ENCODE measurements at places on chromosomes 5 and 9. TPM values are rescaled to one million over a fixed set of nuclear protein-coding genes. Genes with fewer than 3 reads are reported as not detected.

Gene IL5
- not detected for polyA plus RNA-seq

Gene GADD45G
- 9.8 TPM for polyA plus RNA-seq

Gene CLIC3
- polyA plus RNA-seq = not detected

Gene SLC22A4
- polyA plus RNA-seq = 3.6 TPM

Gene MRRF
- 25.8 TPM for polyA plus RNA-seq

Gene GABRA1
- not detected for polyA plus RNA-seq

DNA sequence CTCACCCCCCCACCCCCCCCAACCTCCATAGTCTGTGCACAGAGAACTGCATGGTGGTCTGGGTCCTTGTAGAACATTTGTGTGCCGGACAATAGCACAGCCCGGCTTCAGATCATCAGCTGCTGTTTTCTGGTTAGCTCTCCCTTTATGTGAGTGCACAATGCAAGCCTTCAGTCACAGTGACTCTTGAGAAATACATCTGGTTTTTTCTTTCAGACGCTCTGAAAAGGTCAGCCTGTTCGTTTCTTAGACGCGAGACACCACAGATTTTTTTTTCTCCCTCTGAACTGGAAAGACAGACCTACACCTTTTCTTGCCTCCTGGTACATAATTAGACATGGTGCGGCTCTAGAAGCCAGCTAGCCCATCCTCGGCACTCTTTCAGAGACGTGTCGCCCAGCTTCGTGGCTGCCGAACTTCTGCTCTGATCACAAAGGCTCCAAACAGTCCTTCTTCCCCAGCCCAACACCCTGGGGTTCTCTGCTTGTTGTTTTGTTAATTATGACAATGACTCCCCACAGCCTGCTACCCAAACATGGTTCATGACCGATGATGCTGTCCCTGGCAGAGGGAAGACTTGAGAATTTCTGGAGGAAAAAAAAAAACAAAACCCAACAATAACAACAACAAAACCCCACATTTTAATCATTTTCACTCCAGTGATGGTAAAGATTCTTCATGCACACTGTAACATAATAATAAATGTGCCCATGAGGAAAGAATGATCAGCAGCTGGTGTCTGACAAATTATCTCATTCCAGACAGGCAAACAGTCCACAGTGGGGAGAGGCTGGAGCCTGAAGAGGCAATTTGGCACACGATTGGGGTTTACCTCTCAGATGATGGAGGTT, 241.4 kb upstream of the ZNF462 start:
- peak; percentile 11 for DNase-seq

- DNase-seq = no peak
Observed at GRCh38 chr5:159207222-159207685, 2.1 kb downstream of the RNF145 start.

DNA sequence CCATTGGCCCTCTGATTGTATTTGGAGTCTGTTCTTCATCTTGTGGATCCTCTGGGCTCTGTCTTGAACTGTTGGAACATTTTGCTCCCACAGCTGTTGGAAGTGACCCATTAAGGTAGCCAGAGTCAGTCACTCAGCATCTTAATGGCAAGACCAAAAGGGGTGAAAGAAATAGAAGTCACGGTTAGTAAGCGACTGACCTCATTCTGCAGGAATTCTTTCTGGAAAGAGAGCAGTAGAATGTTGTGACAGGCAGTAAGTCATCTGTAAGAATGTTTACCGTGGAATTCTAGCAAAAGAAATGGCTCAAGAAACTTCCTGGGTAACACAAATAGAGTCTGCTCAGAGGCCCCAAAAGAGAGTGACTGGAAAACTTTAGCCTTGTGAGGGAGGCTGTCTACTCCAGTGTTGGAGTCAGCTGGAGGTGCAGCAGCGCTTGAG, 28.6 kb upstream of the TNC start:
- peak; percentile 65 for DNase-seq

- DNase-seq = no peak
Observed at GRCh38 chr5:56851258-56851941, 36.1 kb downstream of the MAP3K1 start.

GRCh38 chr9:128921881-128922763, 1.3 kb downstream of the PHYHD1 start:
- peak; percentile 78 for DNase-seq

- peak; percentile 37 for DNase-seq
Observed at GRCh38 chr5:110251366-110251765, 475.1 kb downstream of the TMEM232 start.

DNA sequence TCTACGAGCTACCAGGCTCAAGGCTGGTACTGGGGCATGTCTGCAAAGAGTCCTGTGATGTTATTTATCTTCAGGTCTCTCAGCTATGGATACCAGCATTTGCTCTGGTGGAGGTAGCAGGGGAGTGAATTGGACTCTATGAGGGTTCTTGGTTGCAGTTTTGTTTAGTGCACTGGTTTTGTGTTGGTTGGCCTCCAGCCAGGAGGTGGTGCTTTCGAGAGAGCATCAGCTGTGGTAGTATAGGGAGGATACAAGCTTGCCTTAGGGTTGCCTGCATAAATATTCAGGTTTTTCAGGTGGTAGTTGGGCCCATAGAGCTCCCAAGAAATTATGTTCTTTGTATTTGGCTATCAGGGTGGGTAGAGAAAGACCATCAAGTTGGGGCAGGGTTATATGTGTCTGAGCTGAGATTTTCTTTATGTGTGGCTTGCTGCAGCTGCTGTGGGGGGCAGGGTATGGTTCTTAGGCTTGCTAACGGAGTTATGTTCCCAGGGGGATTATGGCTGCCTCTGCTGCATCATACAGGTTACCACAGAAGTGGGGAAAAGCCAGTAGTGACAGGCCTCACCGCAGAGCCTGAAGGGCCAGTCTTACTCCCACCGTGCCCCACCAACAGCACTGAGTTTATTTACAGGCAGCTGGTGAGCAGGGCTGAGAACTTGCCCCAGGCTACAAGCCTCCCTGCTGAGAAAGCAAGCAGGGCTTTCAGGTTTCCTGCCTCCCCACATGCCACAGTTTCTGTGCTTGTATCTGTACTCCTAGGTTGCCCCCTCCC, 9.7 kb upstream of the RIOK2 start:
- no peak for DNase-seq

- no peak for DNase-seq
Observed at GRCh38 chr5:112388739-112389138, 30.3 kb downstream of the EPB41L4A start.

All from muscle of back (tissue), 13 donors.